GM12892 (cell line): ENCODE measurements at places on chromosomes 1 and 21.
A peak's percentile ranks its signal among the peaks of the same experiment; 100 is the strongest.

DNA sequence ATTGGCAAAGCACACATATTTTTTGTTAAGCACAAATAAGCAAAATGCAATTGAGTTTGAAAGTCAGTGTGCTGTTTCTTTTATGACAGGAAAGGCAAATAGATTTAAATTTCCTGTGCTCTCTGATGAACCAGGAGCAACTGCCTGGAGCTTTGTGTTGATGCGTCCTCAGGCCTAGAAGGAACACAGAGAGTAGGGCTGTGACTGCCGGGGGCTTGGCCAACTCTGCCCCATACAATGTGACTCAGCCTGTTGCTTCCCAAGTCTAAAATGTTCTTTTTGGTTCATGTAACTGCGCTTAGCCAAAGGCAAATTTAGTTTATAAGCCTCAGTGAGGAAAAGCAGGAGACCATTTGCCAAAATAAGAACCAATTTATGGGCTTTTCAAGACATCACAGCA lies 37.5 kb downstream of the TOR1AIP2 start:
- DNase-seq = no peak

DNA sequence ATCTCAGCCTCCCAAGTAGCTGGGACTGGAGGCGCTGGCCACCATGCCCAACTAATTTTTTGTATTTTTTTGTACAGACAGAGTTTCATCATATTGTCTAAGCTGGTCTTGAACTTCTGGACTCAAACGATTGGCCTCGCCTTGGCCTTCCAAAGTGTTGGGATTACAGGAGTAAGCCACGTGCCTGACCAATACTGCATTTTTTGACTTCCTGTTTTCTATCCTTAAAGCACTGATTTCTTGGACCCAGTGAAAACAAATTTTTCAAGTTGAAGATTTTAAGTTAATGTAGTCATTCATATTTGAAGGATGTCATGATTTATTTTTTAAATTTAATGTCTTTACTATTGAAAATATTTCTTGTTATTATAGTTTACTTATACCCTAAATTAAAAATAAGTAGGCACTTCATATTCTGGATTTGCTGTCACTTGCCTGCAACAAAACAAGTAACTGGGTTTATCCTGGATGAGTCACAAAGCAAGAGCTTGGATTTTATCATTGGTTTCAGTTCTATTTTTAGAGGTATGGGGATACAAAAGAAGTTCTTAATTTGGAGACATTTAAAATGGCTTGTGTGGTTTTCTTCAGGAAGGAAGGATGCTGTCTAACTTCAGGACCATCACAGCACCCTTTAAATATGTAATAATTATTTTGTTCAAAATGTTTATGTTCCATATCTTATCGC lies 2.2 kb upstream of the VPS45 start:
- DNase-seq = no peak

- no peak for DNase-seq
Measured at GRCh38 chr1:107534632-107535031, 393.8 kb downstream of the NTNG1 start.

DNA sequence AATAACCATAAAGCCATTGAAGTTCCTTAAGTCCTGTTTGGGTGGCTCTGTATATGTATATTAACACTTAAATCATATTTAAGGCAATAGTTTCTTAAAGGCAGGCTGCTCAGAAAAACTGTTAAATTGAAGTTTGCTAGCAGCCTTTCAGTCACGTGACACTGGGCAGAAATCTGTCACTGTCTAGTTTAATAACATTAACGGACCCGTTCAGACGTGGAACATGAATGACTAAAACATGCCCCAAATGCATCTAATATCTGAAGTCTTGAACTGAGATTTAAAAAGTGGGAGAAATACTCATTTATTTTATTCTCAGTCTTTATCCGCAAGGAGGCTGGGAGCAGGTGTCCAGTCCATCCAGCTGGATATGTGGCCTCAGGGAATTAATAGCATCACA lies 3.3 kb upstream of the SPATA1 start:
- DNase-seq = no peak

- no peak for DNase-seq
Measured at GRCh38 chr1:32138965-32139364, 31.1 kb downstream of the KPNA6 start.

GRCh38 chr1:174157157-174157806 lies 2.0 kb upstream of the RABGAP1L start:
- DNase-seq = peak; percentile 20
